Astrocyte of the hippocampus (primary cell): ENCODE measurements at places on chromosomes 3 and 15.

GRCh38 chr3:142366434-142366833 is 81.4 kb downstream of the XRN1 start:
- no peak for DNase-seq

DNA sequence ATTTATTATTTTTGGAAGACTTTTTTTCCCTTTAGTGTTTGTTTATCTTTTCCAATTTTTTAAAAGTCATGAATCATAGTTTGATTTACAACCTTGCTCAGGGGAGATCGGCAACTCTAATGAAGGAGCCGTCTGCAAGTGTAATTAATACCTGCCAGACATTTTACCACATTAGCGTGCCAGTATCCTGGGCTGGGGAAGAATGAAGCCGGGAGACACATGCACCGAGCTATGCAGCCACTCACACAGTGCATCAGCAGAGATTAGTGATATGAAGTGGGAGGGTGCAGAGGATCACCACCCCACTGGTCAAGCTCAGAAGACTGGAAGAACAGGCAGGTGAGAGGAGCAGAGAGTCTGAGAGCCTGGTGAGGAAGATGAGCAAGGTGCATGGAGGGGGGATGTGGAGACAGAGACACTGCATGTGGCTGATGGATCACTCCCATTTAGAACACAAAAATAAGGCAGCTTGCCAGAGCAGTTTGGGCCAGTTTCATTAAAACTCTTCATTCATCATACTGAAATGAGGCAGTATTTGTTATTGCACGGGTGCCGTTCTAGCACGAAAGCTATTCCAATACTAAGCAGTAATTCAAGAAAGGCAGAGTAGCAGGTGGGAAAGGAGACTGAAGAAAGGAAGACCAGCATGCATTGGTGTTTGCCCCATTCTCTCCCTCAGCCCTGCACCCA is 821.6 kb downstream of the TUSC7 start:
- DNase-seq = no peak

GRCh38 chr3:190182418-190183043 is 61.8 kb upstream of the P3H2 start:
- peak; percentile 33 for DNase-seq

GRCh38 chr15:47439146-47440111 is 277.9 kb upstream of the SEMA6D start:
- no peak for DNase-seq

- DNase-seq = no peak
These were observed 14.7 kb upstream of the RAB6B start for GRCh38 chr3:133910422-133910821.

- no peak for DNase-seq
These were observed 95.4 kb downstream of the CACNA1D start for GRCh38 chr3:53589806-53590205.

GRCh38 chr3:11254876-11255275 is 17.3 kb upstream of the ATG7 start:
- DNase-seq = no peak

GRCh38 chr3:72448858-72449257 is 399.4 kb downstream of the SHQ1 start:
- DNase-seq = peak; percentile 25

GRCh38 chr3:106208967-106209366 is 340.2 kb upstream of the CBLB start:
- no peak for DNase-seq

DNA sequence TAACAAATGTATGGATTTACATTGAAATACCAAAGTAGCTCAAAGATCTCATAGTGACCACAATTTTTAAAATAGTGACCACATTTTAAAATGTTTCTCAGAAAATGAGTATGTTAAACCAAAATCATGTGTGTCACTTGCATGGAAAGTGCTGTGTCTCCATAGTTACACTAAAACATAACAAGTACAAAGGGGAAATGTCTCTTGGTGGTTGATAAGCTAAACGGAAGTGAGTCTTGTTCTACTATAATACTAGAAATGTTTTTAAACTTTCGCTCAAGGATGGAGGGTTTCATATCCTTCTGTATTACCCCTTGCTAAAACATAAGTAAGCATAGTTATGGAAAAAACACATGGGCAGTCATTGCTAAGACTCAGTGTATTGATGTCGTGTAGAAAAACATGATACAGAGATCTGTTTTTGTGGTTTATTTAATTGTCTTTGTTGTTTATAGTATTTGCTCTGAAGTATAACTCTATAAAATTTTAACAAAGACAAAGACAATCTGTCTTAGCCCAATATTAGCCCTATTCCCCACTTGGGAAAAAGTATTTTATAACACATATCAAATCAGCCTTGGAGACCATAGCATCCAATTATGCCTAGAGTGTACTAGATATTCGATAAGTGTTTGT is 27.0 kb upstream of the DENND4A start:
- no peak for DNase-seq

DNA sequence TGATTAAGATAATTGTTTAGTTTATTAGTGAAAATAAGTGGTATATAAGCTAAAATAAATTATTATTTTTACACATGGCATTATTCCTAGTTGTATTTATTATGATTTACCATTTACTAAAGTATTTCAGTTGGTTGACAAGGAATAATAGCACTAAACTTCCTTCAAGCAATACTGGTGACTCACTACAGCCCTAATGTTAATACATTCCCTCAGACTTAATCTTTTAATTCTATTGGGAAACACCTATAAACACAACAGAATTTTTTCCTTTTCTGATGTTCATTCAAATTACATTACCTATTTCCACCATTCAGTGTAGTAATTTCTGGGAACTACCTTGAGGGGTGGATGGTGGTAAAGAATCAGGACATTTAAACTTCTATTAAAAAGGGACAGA is 264.0 kb downstream of the TIGIT start:
- DNase-seq = no peak

DNA sequence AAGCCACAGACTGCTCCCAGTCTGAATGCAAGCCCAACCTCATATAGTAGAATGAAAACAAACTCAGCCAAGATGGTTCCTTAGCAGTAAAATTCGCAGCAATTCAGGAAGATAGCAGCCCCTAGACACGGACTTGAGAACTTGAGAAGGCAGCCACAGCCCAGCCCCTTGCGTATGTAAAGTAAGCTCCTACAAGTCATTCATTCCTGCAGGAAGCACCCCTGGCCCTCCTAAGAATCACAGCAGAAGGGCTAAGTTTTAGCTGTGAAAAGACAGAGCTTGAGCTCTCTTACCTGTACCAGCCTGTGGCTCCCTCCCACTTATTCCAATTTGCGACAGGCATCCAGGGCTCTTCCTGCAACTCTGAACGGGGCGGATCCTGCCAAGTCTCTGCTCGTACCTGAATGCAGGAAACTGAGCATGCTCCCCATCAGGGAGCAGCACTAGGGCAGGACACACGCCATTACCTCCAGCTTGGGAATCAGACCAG is 136.4 kb downstream of the MAGI1 start:
- peak; percentile 18 for DNase-seq

- DNase-seq = no peak
These were observed 262.8 kb upstream of the TBL1XR1 start for GRCh38 chr3:177460047-177460446.

DNA sequence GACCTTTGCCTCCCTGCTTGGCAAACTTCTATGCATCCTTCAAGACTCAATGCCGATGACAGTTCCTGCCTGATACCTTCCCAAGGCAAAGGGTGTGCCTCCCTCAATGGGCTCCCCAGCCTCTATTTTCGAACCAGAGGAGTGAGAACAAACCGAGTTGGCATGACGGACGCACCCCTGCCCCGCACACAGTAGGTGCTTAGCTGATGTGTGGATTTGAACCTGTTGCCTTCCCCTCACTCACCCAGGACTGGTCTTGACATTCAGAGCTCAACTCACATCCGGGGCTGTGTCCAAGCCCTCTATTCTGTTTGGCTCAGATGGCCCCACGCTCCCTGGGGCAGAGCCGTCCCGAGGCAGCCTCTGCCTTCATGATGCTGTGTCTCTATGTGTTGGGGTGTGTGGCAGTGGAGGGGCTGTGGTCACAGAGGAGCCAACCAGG is 52.2 kb upstream of the SLC6A11 start:
- DNase-seq = no peak

DNA sequence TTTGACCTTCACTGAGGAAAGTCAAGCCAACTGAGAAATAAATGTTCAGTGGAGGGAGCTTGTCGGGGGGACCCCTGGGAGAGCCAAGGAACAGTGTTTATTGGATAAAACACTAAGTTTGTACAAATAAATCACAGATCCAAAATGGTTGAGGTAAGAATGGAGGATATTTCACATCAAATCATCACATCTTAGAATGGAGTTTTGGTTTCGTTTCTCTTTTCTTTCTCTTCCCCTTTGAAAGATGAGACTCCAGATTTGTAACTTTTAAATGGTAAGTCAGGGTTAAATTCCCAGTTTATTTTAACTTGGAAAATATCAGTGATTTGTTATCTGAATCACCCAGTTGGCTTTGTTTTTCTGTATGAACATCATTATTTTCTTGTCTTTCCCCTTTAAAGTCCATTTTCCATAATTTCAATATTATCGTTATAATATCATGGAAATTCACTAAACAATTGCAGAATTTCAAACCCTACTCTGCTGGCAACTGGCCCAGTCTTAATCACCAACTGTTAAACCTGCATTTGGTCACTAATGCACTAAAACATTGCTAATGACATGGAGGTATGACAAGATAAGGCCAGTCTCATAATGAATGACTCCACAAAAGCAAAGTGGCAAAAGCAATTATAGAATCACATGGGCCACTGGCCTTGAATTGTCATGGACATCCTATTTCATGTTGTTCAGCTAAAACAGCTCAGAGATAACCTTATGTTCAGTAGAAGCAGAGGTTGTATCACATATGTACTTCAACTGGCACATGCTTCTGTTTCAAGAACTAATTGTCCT is 295.1 kb downstream of the SHOX2 start:
- no peak for DNase-seq

GRCh38 chr3:3589715-3590130 is 209.5 kb upstream of the LRRN1 start:
- DNase-seq = no peak
